D341Med (cell line): ENCODE measurements at places on chromosomes 1 and 21.

GRCh38 chr21:41611966-41612606, 104.1 kb upstream of the TMPRSS2 start:
- no peak for DNase-seq

DNA sequence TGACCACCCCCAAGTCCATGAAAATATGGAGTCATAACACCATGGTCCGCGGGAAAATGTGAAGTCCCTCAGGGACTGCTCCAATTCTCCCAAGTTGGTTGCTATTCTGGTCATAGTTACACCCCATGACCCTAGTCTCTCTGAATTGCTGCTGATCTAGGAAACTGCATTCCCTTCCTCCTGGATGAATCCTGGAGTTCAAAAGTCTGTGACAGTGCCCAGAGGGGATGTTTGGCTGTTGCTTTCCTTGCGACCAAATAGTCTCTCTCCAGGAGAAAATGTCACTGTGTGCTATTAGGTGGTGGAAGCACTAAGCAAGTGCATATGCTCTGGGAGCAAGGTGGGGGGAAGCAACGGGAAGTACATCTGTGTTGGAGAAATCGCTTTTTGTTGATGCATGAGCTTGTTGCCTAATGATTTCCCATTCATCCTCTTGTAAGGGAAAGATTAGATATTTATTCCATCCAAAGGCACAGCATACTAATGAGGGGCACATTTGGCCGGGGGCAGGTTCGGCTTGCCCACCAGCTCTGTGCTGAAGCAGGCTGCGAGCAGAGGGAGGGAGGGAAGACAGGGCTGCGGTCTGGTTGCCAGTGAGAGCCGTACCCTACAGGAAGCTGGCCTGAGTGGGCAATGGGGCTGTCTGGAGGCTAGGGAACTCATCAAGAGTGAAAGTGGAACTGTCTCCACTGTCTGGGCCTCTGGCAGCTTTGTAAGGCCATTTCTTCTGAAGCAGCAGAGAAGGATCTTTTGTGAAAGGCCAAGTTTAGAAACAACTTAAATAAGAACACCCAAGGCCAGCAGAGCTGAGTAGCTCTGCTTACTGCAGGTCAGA, 27.2 kb downstream of the SYT6 start:
- DNase-seq: no peak

GRCh38 chr1:175023043-175023921, at the start of gene MRPS14:
Gene MRPS14 (minus strand): TSS chr1:175023425. CDS start chr1:175023408, 17 bp downstream.
- DNase-seq: peak; percentile 98

DNA sequence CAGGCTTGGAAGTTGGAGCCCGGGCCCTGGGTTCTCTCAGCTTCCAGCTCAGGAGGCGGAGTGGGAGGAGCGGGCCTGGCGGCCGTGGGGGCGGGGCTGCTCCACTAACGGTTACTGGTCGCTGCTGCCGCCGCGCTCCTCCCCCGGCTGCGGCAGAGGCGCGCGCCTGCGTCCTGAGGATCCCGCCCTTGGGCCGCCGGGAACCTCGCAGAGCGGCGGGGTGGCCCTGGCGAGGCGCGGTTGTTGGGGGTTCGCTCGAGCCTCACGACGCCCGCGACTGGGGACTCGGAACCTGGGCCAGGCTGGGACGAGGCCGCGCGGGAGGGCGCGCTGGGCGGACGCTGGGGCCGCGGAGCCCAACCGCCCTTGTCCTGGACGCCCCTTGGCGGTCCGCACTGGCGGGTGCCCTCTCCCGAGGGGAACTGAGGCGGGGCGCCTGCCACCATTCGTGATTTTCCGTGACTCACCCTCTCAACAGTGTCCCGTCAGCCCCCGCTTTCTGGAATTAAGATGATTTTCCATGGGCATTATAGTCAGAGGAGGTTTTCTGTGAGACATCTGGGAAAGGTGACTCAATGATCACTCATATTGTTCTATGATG, 34.1 kb downstream of the OR2G3 start:
- no peak for DNase-seq

- DNase-seq: no peak
These were observed 86.1 kb downstream of the VPS26C start for GRCh38 chr21:37181059-37181458.

DNA sequence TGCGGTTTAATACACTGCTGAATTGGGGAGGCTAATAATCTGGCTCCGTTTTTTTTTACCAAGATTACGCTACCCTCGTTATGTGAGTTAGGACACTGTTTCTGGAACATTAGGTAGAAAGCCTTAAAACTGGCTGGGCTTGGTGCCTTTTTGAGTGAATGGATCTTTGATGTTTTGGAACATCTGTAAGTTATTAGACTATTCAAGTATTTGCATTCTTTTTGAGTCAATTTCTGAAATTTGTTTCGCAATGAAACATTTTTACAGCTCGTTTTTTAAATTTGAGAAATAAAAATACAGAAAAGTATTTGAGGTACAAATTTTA, 106.9 kb downstream of the LTN1 start:
- DNase-seq: no peak
